ENCODE measurements at places on chromosomes 5 and 9.

GRCh38 chr5:151889614-151890013 is 35.0 kb downstream of the GLRA1 start:
- no peak for DNase-seq

GRCh38 chr5:107378218-107378899 is 292.4 kb downstream of the EFNA5 start:
- no peak for DNase-seq

DNA sequence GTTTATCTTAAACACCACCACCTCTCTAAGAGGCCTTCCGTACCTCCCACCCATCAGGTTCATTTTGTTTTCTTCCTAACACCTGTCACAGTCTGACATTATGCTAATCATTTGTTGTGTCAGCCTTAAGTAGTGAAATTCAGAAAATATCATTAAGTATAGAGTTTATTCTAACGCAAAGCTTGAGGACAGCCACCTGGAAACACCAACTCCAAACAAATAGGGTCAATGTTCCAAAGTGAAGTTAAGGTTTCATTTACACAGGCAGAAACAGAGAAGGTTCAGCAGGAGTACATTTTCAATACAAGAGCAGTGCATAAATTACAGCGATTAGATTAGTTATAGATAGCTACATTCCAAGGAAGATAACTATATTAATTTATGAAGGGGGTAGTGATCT is 1.3 kb upstream of the SMC5 start:
- DNase-seq: no peak

DNA sequence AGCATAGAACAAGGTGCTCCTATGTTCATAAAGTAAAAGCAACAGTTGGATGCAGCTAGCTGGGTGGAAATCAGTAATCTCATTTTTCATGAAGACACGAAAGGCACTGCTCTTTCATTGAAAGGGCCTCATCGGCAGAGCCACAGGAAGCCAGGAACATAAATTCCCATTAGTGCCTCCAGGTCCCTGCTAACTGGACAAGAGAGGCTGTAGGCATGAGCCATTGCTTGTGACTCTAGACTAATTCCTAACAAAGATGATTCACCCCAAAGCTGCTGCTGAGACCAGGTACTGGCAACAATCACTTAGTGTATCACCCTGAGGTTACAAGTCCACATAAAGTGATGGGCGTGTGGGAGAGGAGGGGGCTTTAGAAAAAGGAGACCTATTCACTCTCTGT is 141.8 kb downstream of the BRINP1 start:
- DNase-seq: no peak

DNA sequence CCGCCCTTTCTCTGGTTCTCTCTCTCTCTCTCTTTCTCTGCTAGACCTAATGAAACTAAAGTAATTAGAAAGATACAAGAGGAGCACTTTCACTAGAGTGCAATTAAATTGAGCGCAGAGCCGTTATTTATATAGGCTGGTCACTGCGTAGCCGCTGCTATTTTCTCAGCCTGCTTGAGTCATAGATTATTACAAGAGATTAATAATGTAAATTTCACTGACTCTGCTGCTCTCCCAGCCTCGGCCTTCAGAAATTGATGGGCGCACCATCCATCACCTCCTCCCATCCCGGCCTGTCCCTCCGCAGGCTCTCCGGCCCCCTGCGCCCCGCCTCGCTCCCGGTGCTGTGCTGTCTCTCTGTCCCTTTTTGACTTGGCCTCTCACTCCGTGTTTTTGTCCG is 268.0 kb upstream of the MVB12B start:
- DNase-seq: no peak

- no peak for DNase-seq
These were observed 553 bp upstream of the FOXB2 start for GRCh38 chr9:77018969-77019235.

GRCh38 chr5:43859309-43859708 is 256.3 kb downstream of the NNT start:
- DNase-seq: no peak
